ENCODE measurements at places on chromosomes 5 and 9.

DNA sequence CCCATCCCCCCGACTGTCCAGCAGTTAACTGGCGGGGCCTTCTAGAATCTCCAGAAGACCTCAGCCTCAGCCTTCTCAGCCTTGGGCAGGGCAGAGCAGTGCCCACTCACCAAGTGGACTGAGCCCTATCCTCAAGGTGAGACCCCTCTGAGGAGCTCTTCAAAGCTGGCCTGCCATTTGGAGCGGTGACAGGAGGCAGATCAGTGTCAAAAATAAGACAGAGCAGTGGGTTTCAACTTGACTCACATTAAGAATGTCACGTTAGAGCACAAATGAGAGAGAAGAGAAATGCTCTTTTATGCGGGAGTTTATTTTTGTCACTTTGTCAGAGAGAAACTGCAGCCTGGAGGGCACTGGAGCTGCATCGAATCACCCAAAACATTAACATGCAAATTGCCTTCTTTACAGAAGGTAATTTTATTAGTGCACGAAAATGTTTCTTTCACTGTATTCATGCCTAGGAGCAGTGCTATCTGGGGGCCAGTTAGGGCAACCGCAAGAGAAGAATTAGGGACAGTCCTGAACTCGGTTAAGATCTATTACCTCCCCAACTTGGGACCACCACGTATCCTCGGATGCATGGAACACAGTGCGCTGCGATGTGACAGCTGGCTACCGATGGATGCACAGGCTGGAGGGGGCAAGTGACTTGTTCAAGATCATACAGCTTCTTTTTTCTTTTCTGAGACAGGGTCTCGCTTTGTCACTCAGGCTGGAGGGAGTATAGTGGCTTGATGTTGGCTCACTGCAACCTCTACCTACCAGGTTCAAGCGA, 188.5 kb downstream of the DAB2IP start:
- DNase-seq, result no peak

- DNase-seq, result no peak
Observed at GRCh38 chr5:33527696-33528095, 86.9 kb downstream of the TARS1 start.

- no peak for DNase-seq
Observed at GRCh38 chr5:40494631-40495236, 185.0 kb upstream of the PTGER4 start.

DNA sequence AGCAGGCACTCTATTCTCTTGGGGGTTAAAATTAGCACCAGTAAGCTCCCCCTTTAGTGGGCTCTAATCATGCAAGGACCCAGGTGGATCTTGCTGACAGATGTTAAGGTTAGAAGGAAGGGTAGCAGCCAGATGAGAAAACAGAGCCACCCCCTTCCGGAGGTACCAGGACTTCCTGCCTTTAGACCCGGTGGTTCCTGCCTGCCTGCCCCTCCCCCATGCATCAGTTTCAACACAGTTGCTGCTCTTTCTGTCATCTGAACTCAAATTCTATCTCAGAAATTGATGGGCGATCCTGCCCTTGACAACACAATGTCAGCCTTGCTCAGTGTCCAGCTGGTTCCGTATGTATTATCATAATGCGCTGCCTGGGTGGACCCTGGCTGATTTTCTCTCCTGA, 287.3 kb downstream of the EBF1 start:
- peak; percentile 81 for DNase-seq

- DNase-seq, result peak; percentile 10
Observed at GRCh38 chr5:118791926-118792734, 196.2 kb downstream of the DTWD2 start.

DNA sequence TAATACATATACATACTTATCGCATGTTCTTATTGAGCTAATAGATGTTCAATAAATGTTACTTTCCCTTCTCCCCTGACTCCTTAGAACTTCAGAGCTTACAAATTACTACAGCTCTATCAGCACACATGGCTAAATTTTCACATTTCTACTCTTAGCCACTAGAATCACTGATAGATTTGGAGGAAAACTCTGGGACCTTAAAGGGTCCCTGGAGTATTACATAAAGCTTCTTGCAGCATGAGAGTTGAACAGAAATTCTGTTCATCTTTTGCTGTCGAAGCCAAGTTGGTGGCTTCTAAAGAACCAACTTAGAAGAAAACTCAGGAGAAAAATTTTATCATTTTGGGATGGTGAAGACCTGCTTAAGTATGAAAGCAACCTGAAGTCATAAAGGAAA, 15.5 kb downstream of the B4GALT1 start:
- DNase-seq, result no peak

GRCh38 chr5:83085106-83085505, 7.8 kb downstream of the XRCC4 start:
- no peak for DNase-seq

- DNase-seq, result no peak
Observed at GRCh38 chr5:134530301-134531077, 5.0 kb downstream of the JADE2 start.

- DNase-seq, result no peak
Observed at GRCh38 chr9:93670208-93671019, 94.0 kb downstream of the PHF2 start.

DNA sequence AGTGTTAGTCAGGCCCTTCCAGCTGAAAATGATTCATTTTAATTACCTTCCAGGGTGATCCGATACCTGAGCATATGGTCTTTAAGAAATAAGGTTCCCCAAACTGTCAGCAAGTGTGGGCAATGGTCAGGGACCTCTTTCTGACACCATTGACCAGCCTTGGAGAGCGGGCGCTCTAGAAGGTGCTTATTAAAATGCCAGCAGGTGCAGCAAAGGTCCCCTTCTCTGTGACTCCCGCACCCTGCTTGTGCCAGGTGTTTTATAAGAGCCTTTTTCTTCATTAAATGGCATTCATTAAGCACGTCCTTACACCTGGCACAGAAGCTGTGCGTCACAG, 85.3 kb downstream of the MVB12B start:
- no peak for DNase-seq

- peak; percentile 33 for DNase-seq
Observed at GRCh38 chr5:43396762-43397304, 15.4 kb downstream of the CCL28 start.

GRCh38 chr9:76038431-76038830, 148.0 kb downstream of the PCSK5 start:
- no peak for DNase-seq

- no peak for DNase-seq
Observed at GRCh38 chr9:13628526-13628925, 349.0 kb upstream of the MPDZ start.

GRCh38 chr9:85610074-85610860, 131.5 kb downstream of the AGTPBP1 start:
- DNase-seq, result peak; percentile 72

- DNase-seq, result no peak
Observed at GRCh38 chr5:51468196-51468595, 84.9 kb downstream of the ISL1 start.

GRCh38 chr5:114782869-114783268, 386.8 kb downstream of the TRIM36 start:
- DNase-seq, result no peak

DNA sequence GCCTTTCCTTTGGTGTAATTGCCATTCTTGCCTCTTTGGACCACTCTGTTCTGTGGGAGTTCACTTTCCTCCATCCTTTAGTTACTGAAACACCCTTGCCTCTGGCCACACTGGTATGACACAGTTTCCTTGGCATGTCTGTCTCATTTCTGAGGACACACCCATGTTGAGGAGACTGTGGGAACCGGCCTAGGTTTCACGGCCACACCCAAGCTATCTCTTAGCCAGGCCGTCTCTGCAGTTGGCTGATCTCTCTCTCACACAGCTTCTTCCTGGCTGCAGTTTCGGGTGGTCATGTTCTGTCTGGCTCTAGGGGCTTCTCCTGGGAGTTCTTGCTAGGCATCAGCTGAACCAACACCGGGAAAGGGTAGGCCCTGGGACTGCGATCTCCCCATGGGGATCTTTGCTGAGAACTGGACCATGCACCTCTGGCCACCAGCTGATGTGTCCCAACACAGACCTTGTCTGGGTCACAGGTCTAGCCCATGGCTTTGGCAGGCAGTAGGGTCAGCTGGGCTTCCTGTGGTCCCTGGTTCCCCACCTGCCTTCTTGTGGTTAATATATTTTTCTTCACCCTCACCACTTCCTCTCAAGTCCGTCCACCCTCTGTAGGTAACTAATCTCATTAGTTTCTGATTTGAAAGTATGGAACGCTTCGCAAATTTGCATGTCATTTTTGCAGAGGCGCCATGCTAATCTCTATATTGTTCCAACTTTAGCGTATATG, 24.9 kb downstream of the ARHGEF37 start:
- DNase-seq, result no peak

GRCh38 chr5:142974409-142974808, 204.2 kb downstream of the ARHGAP26 start:
- no peak for DNase-seq

DNA sequence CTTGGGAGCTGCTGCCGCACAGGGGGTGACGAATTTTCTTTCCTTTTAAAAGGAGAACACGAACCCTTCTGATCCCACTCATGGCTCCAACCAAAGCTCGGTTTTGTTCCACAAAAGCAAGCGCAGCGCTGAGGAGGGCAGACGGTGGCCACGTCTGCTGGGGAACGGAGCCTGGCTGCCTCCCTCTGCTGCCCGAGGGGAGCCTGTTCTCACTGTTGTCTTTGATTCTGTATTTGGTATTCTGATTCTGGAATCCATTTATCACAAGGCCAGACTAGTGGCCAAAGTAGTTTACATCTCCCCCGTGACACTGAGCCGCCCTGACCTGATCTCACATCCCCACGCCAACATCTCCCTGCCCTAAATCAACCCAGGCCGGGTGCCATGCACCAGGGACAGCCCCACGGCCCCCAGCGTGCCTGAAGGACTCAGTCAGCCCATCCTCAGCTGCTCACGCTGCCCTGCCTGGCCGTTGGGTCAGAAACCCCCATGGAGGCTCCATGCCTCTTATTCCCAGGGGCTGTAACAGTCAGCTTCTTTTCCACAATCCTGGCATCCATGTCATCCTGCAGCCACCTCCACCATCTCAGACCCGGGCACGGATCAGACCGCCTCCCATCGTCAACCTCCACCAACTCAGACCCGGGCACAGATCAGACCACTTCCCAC, 6.7 kb upstream of the NSMF start:
- DNase-seq, result no peak

- DNase-seq, result no peak
Observed at GRCh38 chr5:160926428-160926827, 74.4 kb upstream of the ATP10B start.

- DNase-seq, result no peak
Observed at GRCh38 chr9:16192403-16193017, 639.7 kb downstream of the CCDC171 start.

DNA sequence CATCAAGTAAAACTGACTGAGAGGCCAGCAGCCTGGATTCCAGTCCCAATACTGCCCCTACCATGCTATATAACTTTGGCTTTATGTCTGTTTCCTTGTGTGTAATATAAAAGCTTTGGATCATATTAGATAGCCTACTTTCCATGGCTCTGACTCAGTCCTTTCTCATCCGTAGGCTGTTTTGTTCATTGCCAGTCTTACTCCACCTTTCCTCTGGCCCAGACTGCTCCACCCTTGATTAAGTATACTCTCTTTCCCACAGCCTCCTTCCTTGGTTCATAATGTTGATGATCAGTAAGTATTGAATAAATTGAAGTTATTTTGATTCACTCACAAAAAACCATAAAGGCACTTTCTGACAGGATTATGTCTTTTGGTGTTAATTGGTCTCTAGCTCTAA, 1.5 kb upstream of the MRPS30 start:
- DNase-seq, result no peak

- DNase-seq, result no peak
Observed at GRCh38 chr5:168925160-168925559, 346.0 kb upstream of the PANK3 start.

GRCh38 chr5:61349935-61350334, 17.9 kb downstream of the ZSWIM6 start:
- no peak for DNase-seq

DNA sequence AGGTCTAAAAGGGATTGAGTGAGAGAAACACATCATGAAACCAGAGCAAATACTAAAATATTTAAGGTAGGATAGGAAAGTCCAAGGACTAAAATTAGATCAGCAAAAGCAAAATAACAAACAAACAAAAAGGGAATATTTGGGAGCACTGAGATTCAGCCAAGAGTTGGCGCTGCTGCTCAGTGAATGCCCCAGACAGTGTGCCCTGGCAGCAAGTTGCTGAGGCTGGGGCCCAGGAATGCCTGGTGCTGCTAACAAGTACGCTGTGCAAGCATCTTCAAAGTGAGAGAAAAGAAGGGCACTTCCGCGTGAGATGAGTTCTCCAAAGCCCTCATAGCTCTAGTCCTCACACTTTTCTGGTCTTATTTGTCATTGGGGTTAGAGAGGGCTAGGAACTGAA, 603.3 kb downstream of the EFNA5 start:
- DNase-seq, result no peak

DNA sequence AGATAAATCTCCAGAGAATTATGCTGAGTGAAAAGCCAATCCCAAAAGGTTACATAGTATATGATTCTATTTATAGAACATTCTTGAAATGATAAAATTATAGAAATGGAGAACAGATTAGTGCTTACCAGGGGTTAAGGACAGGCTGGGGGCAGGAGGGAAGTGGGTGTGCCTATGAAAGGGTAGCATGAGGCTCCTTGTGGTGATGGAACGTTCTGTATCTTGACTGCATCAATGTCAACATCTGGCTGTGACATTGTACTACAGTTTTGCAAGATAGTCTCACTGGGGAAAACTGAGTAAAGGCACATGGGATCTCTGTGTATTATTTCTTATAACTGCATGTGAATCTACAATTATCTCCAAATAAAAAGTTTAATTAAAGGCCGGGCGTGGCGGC, 22.3 kb downstream of the ORM2 start:
- DNase-seq, result no peak

DNA sequence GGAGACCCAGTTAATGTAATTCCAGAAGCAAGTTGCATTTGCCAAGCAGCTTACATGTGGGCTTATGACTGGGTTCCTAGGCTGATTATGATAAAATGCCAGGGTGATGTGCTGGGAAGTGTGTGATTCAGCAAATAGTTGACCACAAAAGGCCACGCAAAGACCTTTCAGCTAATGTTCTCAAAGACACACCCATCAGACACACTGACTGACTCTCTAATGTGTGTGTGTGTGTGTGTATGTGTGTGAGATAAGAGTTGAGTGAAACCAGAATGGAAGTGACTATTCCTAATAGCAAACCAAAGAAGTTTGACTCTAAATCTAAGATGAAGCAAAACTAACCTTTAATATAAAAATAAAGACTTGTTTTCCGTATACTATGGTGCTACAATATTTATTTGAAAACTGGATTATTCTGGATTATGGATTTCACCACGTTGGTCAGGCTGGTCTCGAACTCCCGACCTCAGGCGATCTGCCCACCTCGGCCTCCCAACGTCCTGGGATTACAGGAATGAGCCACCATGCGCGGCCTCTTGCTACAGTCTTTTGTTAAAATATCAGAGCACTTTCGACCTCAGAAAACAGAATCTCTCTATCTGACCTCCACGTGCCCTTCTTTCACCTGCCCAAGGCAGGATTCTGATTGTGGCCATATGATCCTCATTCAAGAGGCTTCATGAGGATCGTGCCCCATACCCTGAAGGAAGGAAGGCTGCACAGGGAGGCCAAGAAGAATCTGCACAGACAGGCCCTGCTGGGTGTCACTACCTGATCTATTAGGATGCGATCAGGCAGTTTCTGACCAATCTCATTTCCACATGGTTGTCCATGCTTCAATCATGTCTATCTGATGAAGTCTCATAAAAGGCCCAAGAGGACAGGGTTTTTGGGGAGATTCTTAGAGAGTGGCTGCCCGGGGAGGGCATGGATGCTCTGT, 75.6 kb downstream of the USP20 start:
- no peak for DNase-seq

- no peak for DNase-seq
Observed at GRCh38 chr5:170121321-170121720, 15.6 kb downstream of the FOXI1 start.

- no peak for DNase-seq
Observed at GRCh38 chr9:131349522-131349880, 44.4 kb upstream of the PRRC2B start.
